ENCODE measurements at places on chromosomes 3 and 15.
A peak's percentile ranks its signal among the peaks of the same experiment; 100 is the strongest.

GRCh38 chr3:133897547-133897946 is 1.9 kb upstream of the RAB6B start:
- DNase-seq = no peak

DNA sequence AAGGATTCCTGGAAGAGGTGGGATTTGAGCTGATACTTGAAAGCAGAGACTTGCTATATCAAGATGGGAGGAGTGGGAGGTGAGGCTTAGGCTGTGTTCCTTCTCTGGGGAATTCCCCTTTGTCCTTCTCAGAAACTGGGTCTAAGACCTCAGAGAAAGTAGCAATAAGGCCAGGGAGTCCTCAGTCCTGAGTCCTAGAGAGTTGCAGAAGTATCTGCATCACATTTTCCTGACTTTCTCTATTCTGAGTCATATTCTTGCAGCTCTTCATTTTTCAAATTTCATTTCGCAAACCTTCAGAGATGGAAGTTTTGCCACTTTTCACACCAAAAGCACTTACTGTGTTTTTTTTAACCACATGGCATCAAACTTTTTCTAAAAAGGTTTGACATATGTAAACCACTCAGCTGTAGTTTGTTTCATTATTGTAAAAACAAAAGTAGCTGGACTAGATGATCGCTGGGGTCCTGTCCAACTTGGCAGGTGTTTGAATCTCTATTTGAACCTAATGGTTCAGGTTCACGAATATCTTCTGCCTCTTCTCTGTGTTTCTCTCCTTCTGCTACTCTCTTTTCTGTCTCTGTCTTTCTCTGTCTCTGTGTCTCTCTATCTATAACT is 21.3 kb downstream of the COLQ start:
- no peak for DNase-seq

- DNase-seq = no peak
Observed at GRCh38 chr15:25183581-25184251, 228.9 kb downstream of the SNRPN start.

GRCh38 chr3:114428044-114428595 is 134.3 kb downstream of the TIGIT start:
- DNase-seq = no peak

GRCh38 chr15:94670438-94671034 is 439.2 kb downstream of the MCTP2 start:
- DNase-seq = no peak

DNA sequence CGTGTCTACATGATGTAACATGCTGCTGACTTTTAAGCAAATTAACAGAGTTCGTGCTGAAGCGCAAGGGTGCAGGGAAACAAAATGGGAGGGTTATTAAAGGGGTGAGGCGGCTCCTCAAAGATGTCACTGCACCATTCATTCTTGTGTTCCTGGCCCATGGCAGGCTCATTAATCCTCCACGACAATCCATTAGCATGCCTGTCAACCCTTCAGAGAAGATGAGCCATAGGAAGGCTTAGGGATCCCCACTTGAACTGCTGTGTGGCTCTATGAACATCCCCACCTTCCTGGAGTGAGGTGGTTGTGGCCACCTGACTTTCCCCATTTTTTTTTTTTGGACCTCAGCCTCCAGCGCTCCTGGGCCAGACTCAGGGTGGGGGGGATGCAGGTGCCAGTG is 45.8 kb downstream of the IGF1R start:
- DNase-seq = no peak

GRCh38 chr3:161275919-161276318 is 54.8 kb downstream of the NMD3 start:
- no peak for DNase-seq

DNA sequence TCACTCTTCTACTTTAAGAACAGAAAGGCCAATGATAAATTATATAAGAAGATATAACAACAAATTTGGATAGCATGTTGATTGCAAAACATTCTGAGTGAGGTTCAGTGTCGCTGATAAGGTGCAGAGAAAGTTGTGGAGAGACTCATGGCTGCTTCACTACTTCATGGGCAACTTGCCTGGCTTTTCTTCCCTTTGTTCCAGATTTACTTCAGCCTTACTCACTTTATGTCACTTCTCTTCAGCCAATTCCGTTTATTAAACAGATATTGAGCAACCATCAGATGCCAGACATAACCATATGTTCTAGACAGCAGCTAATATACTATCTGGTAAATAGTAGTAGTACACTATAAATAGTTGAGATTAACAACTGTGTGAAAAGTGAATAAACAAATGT is 150.0 kb upstream of the CHL1 start:
- no peak for DNase-seq

DNA sequence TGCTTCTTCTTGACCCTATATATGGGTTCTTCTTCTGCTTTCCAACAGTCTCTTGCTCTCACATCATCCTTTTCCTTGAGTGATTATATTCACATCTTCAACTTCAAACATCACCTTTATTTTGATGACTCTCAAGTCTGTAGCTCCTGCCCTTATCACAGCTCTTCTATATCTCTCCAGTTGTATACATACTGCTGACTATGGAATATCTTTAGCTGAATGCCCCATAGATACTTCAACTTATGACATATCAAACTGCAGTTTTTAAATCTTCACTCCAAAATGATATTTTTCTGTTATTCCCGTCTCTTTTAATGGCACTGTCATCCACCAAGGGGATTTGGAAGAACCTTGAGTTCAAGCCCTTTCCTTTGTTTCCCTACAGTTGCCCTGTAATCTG is 139.1 kb downstream of the ZBTB20 start:
- no peak for DNase-seq

- DNase-seq = no peak
Observed at GRCh38 chr15:77440378-77440999, 19.8 kb downstream of the HMG20A start.

DNA sequence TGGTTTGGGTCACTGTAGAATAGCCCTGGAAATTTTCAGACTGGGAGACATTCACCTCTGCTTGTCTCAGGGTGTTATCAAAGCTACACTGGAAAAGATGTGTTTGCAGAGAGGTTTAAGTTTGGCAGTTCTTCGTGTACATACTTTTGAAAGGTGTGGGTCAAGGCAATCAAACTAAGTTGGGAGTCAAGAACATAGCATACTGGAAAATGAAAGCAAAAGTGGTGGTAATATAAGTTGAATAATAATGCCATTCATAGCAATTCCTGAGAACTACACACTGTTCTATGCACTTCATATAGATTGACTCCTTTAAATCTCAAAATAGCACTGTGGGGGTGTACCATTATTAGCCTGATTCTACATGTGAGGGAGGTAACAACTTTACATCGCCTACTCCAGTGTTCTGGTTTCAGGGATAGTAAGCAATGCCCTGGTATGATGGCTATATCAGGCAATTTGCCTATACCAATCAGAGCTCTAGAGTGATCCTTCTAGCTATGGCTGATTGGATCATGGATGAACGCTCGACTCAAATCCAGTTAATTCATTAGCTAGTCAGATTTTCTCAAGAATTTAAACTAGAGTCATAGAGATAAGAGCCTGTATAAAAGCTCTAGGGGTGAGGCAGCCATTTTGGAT is 44.6 kb upstream of the RASGRP1 start:
- DNase-seq = no peak

DNA sequence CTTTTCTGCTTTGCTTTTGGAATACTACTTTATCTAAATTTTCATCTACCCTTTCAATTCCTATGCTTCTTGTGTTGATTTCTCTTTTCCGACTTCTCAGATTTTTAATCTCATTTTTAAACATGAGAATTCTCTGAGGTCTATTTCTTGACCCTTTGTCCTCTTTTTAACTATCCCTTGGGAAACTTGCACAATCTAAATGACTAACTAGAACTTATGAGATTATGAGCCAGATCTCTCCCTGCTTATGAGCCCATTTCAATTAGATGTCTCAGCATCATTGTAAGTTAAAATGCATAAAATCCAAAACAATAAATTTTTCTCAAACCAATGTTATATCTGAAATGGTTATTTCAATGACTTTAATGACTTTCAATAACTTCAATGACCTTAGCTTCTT is 296.9 kb upstream of the AGTR1 start:
- no peak for DNase-seq

DNA sequence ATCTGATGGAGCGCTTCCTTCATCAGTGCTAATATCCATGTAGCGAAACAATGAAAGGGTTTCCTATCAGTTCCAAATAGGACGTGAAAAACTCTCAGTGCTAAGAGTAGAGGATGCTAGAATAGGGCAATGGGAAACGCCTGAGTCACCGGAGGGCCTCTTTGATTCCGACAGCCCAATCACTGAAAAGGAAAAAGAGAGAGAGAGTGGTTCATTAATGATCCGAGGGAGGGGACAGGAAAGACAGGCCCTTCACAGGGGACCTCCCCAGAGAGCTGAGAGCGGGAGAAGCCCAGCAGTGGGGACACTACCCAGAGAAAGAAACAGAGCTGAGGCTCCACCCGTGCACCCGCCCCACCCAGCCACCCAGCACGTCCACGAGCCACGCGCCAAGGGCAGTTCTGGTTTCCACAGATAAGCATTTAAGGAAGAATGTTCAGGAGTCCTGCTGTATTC is 76.9 kb downstream of the RPN1 start:
- peak; percentile 61 for DNase-seq

DNA sequence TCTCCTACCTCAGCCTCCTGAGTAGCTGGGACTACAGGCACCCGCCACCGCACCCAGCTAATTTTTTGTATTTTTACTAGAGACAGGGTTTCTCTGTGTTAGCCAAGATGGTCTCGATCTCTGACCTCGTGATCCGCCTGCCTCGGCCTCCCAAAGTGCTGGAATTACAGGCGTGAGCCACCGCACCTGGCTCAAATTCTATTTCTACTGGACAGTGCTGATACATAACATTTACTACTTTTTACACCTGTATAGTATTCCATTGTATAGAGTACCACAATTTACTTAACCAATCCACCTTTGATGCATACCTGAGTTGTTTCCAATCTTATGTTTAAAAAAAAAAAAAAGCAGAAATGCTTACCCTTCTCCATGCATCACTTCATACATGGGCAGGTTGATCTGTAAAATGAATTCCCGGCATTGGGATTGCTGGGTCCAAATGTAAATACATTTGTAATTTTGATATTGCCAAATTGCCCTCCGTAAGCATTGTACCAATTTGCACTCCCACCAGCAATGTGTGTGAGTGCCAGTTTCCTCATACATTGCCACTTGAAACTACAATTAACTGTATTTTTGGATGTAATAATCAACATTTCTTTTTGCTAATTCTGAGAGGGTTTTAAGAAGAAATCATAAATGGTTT is 94.5 kb downstream of the NPTN start:
- no peak for DNase-seq

DNA sequence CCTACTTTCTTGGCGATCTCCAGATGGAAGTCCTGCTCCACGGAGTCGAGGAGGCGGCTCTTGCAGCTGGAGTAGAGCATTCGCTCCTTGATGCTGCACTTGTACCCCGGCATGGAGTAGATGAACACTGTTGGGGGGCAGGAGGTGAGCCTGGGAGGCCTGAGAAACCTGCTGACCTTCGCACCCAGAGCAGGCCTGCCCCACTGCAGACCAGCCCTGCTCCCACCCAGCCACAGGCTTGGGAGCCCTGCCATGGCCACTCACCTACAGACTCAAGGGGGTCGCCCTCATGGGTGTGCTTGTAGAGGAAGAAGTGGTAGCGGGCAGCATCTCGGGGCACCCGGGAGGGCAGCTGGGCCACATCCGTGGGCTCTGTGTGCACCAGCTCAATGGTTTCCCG is 4.2 kb upstream of the TLR9 start:
- DNase-seq = no peak

GRCh38 chr3:23820888-23821287 is 15.1 kb downstream of the UBE2E1 start:
- no peak for DNase-seq

DNA sequence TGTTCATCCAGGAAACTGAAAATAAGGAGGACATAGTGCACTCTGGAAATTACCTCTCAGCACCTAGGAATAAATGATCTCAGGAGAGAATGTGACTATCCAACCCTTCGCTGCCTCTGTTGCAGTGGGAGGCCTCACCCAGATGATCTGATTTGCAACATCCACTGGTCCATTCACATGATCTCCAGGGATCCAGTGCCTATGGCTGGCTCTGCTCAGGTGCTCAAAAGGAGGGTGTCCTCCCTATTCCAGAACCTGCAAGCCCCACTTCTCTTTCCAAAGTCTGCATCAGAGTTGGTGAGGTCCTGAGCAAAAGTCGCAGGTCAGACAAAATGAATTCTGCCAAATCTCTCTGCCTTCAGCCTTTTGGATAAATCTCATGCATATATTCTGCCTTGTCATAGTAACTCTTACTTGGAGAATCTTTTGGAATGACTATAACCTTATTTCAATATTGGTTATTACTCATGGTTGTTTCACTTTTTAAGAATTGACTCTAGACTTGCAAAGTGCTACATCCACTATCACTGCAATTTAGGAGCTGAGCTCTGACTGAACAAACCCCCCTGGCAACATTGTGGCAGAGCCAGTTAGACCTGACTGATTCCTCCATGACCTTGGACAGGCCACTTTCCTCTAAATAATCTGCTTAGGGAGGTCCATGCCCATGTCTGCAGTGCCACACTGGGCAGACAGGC is 295.1 kb downstream of the EPHB1 start:
- DNase-seq = no peak

GRCh38 chr3:114033721-114034120 is 22.6 kb downstream of the CCDC191 start:
- no peak for DNase-seq

DNA sequence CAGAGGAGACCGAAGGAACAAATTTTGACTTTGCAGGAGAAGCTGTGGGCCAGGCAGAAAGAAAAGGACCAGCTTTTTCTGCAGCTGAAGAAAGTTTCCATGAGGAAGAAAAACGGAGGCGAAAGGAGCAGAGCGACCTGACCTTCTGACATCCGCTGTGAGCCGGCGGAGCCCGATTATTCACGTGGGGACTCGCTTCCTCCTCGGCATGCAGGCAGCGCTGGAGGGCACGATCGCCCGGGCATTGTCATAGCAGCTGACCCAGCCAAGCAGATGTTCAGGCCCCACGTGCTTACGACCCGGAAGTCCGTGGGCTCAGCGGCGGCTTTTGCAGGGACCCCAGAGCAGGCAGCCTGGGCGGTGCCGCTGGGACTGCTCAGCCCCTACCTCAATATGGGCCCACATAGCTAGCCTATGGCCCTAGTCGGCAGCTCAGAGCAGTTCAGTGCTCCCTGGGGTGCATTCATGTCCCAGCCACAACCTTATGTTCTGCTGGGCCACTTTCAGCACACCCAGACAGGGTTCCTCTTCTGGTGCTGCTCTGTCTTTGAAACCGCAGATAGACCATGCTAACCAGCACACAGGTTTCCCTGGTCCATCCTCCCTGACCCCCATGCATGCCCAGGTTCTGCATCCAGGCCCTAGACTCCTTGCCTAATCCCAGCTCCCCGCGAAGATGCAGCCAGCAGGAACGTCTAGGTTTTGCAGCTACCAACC is 10.5 kb upstream of the EIF4A2 start:
- DNase-seq = peak; percentile 82
